ENCODE measurements at places on chromosomes 12 and 14.

GRCh38 chr12:2999265-2999841, 40.2 kb downstream of the TEAD4 start:
- DNase-seq, result no peak

DNA sequence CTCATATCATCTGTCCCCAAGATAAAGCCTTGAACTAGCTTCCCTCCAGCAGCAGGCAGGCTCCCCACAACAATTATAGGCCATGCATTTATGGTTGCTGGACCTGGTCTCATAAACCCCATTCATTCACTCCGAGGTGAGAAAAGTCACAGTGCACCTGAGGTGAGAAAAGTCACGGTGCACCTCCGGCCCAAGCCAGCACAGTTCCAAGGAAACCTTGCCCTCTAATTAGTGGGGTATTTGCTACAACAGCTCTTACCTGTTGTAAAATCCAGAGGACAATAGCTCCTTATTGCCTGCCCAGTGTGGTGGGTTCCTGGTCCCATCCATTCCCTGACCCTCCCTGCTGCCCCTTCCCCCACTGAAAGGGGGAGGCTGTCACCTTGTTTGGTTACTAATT, 65.6 kb downstream of the FBXL14 start:
- DNase-seq, result no peak

GRCh38 chr12:103632554-103633216, 45.6 kb downstream of the STAB2 start:
- DNase-seq, result no peak

DNA sequence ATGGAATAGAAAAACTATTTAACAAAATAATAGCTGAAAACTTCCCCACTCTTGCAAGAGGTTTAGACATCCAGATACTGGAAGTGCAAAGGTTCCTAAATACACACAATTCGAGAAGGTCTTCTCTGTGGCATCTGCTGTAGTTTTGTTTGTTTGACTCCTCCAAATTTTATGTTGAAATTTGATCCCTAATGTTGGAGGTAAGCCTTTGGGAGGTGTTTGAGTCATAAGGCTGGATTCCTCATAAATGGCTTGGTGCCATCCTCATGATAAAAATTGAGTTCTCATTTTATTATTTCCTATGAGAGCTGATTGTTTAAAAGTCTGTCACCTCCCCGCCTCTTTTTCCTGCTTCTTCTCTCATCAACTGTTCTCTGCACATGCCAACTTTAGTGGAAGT, 182.7 kb downstream of the MYRFL start:
- DNase-seq, result no peak

GRCh38 chr12:27177706-27178105, 66.4 kb upstream of the STK38L start:
- no peak for DNase-seq

- DNase-seq, result no peak
Measured at GRCh38 chr14:38282936-38283335, 27.0 kb upstream of the CLEC14A start.

- no peak for DNase-seq
Measured at GRCh38 chr12:109612975-109613502, 39.4 kb downstream of the MVK start.

DNA sequence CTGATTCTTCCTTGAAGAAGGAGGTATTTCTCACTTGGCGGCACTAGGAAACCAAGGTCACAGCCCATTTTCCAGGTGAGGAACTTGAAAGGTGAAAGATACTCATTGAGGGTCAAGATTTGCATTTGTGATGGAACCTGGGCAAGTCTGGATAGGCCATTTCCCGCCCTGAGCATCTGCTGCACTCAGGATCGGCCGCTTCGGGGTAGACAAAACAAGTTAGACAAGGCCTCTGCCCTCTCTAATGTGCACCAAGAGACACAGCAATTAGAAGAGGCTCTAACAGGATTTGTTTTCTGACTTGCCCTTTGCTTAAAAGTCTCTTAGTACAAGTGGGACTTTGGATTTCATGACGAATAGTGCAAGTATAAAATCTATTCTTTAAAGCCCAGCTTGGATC, 167.2 kb downstream of the KTN1 start:
- no peak for DNase-seq

- DNase-seq, result no peak
Measured at GRCh38 chr14:44914849-44915248, 46.9 kb downstream of the KLHL28 start.

- no peak for DNase-seq
Measured at GRCh38 chr12:76124456-76124855, 40.0 kb upstream of the NAP1L1 start.

- no peak for DNase-seq
Measured at GRCh38 chr12:20557096-20557495, 138.0 kb upstream of the SLCO1C1 start.

DNA sequence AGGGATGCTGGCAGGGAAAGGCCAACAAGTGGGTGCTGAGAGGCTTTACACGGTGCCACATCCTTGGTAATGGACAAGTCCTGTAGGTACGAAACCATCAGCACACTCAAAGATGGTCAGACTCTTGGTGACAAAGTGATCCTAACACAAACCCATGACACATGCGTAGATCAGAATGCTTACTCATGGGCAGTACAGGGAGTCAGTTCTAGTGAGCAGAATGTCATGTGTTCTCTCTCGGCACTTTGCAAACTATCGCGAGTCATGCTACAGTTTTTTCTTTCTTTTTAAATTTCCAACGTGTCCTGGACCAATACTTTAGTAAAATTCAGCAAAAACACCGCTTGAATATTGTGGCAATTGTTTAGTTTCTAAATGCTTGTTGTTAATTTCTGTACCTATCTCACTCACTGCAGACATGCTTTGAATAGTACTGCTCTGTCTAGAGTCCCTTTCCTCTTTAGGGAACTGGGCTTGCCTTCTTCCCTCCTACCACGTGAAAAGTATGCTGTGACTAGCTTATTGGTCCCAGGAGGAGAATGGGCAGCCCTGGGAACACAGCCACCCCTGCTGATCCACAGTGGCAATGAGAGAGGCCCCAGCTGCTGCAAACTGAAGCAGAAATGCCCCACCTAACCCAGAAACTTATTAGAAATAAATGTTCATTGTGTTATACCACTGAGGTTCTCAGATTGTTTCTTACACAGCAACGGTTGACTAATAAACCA, 62.4 kb downstream of the UBR7 start:
- DNase-seq, result no peak

- DNase-seq, result no peak
Measured at GRCh38 chr14:57533214-57533613, 39.6 kb upstream of the CCDC198 start.

GRCh38 chr14:62133776-62134550, 371.7 kb downstream of the SNAPC1 start:
- DNase-seq, result no peak

DNA sequence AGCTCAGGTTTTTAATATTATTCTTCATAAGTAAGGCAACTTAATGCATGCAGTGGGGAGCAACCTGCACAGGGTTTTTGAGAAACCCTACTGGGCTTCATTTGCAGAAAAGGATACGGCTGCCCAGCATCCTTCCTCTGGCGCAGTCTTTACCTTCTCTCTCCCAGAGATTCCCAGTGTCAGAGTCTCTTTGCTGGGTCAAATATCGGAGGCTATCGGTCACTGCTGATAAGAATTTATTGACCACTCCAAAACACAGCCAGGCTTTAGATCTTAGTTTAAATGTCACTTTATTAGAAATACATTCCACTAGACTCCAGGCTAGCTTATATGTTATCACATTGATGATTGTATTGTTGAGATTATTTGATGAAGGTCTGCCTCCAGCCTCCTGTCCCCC, 147.2 kb upstream of the CPSF6 start:
- DNase-seq, result no peak

DNA sequence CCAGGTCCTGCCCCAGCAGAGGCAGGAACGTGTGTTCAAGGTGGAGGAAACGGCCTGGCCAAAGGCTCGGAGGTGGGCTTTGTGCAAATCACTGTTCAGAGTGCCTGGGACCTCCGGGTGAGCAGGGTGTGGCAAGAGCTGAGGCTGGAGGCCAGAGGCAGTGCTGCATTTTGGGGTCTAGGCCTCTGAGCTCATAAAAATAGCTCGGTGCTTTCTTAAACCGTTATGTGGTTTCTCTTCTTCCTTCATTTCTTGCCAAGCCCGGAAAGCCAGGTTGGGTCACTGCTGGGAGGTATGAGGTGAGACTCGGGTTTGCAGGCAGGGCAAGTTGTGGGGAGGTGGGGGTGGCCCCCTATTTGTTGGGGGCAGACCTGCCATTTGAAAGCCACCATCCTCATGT, 178.8 kb upstream of the MYL2 start:
- DNase-seq, result no peak

- DNase-seq, result no peak
Measured at GRCh38 chr12:10612984-10613348, 443 bp downstream of the MAGOHB start.

DNA sequence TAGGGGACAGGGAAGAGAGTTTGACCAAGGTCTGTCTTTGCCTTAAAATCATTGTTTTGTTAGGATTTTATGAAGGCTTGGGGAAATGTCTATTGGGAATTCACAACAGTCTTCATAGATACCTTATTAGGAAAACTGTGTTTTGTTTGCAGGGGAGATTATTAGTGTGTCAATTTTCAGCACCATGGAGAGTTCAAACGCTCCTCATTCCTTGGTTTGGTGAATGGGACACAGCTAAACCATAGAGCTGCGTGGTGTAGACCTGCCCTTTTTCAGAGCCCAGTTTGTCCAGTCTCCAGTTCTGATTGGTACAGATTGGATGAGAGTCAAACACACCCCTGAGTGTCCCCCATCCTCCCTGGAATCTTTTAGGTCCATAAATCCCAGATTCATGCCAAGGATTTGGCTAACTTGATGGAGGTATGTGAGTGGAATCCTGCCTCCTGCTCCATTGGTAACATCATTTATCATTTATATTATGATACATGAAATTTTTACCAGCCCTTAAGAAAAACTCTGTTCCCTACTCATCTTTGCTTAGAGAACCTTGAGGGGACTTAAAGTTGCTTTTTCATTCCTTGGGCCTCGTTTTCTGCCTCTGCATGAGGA, 12.0 kb downstream of the NGDN start:
- DNase-seq, result no peak

GRCh38 chr12:103462675-103463074, 33.1 kb downstream of the C12orf42 start:
- no peak for DNase-seq

- DNase-seq, result no peak
Measured at GRCh38 chr14:33958605-33959226, 7.8 kb upstream of the EGLN3 start.

DNA sequence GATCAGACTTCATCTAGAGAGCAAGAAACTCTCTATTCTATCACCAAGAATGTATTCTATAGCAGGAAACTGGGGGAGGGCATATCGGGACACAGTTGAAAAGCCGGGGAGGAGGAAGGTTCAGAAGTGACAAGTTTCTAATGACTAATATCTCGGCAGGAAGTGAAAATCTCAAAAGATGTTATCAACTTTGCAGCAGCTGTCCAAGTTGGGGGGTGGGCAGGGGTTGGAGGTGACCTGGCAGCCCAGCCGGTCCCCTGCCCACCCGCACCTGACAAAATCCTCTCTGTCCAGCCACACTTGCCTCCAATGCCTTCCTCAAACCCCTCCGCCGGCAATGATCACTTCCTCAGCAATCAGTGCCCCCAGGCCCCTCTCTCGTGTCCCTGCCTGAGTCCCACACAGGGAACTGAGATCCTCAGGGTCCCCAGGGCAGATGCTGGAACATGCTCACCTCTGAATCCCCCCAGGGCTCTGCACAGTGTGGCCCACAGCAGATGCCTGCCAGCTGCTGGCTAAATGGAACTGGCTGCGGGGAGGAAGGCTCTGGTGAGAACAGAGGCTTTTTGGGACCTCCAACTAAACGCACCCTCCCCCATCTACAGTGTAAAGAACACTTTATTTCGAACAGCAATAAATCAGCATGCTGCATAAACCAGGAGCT, 43.9 kb downstream of the CCDC88C start:
- DNase-seq, result no peak

GRCh38 chr14:74863274-74863673, 12.7 kb downstream of the PROX2 start:
- DNase-seq, result no peak

DNA sequence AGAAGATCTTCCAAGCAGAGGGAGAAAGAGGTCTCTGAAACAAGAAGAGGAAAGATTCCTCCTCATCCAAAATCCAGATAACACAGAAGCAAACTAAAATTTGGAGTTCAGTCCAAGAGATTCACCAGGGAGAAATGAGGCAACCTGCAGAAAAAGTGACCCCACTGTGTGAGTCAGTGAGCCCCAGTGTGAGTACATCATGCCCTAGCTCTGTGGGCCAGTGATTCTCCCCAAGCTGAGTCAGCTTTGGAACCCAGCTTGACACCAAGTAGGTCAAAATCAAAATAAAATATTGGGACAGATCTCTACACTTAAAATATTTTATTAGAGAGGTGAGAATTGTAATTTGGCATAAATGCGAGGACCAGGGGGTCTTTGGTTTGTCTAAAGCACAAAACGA, 17.2 kb downstream of the CLEC2B start:
- no peak for DNase-seq

- no peak for DNase-seq
Measured at GRCh38 chr14:102182190-102182589, 42.5 kb downstream of the WDR20 start.

DNA sequence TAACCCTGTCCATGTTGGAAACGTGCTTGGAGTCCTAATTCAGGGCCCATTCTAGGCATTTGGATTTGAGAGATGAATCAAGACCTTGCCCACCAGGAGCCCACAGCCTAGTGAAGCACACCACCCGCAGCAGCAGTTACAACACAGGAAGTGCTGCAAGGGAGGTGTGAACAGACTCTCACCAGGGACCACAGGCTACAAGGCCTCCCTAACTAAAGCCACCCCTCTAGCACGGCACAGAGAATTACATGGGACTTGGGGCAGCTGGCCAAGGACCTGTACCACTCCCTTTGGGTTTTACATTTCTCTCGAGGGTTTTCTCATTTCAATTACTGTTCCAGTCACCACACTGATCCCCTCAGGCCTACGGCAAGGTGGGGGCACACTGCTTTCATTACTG, 49.5 kb upstream of the FOXN3 start:
- DNase-seq, result no peak

- DNase-seq, result peak; percentile 91
Measured at GRCh38 chr12:49130151-49131050, 794 bp downstream of the TUBA1B start.

DNA sequence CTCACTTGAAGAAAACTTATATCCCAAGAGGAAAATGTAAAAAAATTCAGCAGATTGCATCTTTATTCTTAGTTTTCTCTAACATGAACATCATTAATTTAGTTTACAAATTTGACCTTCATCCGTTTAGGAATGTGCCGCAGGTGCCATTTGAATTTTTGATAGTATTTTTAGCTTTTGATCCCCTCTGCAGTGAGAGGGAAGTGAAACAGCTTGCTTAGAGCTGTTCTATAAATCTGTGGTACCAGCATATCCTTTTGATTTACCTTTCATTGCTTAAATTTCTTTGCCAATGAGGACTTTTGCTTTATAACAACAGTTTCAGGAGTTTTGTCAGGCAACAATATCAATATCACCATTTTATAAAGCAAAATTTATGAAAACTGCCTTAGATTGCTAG, 32.7 kb downstream of the DUSP6 start:
- DNase-seq, result no peak

DNA sequence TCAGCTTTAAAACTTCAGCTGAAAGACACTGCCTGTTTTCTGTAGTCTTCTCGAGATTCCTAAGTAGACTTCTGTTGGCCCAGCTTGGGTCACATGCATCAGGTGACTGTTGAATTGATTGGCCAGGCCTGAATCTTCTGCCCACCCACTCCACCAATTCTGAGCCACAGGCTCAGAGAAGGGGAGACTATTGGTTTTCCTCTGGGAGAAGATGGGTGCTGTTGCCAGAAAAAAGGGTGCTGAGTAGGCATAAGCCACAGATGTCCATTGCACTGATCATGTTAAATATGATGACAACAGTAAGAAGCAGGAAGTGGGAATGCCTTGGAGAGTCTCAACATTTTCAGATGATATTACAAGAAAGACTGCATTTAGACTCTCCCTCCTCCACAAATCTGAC, 6.8 kb upstream of the SPTLC2 start:
- DNase-seq, result no peak
